ENCODE measurements at places on chromosomes 12 and 14.

DNA sequence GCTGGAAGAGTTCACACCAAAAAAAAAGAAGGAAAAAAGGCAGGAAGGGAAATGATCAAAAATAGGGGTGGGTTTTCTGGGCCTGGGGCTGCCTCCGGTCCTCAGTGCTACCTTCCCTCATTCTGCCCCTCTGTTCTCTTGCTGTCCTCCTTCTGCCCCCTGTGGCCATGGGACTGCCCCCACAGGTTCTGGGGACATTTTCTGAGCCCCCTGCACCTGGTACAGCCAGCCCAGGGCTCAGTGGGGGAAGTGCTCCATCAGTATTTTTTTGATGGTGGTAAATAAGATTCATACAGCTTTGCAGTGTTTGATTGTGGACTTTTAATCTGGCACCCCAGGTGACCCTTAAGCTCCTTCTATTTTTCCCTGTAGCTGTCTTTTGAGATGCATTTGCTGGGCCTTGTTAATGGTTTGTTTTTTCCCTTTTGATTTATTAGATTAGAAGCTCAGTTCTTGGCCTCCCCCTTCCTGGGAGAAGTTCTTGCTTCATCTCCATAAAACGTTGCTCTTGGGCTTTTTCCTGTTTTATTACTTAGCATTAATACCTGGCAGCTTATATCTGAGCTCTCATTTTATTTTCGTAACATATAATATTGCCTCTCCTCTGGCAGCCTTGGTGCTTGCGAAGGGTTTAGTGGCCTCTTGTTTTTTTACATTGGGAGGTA, 43.1 kb downstream of the CHST11 start:
- peaks cover 11% of the 10 kb centered on the region for H3K4me1 ChIP-seq
- no peak overlapping the region for H3K4me3 ChIP-seq
- no peak overlapping the region for H3K27ac ChIP-seq
- no peaks in the 10 kb centered on the region for H3K27me3 ChIP-seq

- no peaks in the 10 kb centered on the region for H3K27me3 ChIP-seq
- no peak for DNase-seq
- no peak overlapping the region for H3K27ac ChIP-seq
- no peak overlapping the region for H3K4me3 ChIP-seq
- H3K36me3 ChIP-seq: no peaks in the 10 kb centered on the region
- H3K4me1 ChIP-seq: no peaks in the 10 kb centered on the region
These were observed 12.9 kb downstream of the FSCB start for GRCh38 chr14:44494137-44494536.

DNA sequence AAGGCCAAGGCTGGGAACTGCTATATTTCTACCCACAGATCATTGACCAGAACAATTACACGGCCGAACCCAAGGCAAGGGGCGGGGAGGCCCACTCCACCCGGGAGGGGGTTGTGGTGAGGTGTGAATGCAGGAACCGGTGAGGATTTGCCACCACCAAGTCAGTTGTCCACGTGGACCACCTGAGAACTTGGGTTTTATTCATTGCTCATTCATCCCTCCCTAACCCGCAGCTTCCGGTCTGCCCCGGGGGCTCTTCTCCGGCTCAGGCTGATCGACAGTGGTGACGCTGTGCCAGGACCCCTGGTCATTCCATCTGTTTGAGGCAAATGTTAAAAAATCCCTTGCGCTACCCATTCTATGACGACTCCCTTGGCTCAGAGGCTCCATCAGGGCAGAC, 127.7 kb upstream of the RTL1 start:
- no peaks in the 10 kb centered on the region for H3K36me3 ChIP-seq
- DNase-seq: no peak
- H3K27me3 ChIP-seq: no peaks in the 10 kb centered on the region
- no peak overlapping the region for H3K27ac ChIP-seq

DNA sequence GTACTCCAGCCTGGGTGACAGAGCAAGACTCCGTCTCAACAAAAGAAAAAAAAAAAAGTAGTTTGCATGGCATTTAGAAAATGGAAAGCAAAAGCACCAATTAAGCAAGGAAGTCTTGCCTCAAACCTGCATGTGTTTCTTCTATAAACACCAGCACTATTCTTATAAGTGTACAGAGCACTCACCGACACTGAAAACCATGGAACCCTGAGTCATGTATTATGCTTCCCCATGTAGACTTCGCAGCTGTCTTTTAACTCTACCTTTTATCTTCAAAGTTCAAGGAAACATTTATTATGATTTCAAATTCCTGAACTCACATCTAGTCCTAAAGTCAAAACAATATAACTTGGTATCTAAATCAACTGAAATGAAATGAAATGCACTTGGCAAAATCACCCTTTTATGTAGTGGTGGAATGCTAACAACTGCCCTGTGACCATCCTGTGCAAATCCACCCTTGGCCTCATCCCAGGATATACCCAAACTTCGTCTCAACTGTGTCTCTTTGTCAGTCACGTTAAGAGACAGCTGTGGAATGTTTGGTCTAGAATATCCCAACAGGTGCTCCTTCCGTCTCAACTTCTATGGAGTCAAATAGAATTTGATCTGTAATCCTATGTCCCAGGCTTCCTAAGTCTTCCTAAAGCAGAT, 4.8 kb downstream of the BCAT1 start:
- H3K4me3 ChIP-seq: no peak overlapping the region
- H3K36me3 ChIP-seq: no peaks in the 10 kb centered on the region
- H3K27me3 ChIP-seq: peaks cover 16% of the 10 kb centered on the region
- no peak for DNase-seq
- peaks cover 3% of the 10 kb centered on the region for H3K4me1 ChIP-seq

DNA sequence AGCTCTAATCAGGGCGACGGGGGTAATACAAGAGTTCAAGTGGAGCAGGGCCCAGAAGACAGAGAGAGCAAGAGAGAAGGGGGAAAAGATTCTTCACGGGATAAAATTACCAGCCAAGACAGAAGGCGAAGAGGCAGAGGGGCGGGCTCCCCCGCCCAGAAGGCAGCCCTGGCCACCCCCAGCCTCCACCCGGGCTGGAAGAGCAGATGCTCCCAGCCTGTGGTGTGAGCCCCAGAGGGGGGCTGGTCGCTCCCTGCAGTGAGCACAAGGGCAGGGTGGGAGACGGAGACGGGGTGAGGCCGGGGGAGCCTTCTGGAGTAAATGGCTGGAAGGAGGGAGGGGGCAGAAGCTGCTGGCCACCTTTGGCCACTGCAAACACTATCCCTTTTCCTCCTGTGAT, 1035.6 kb downstream of the VRK1 start:
- H3K27me3 ChIP-seq: no peaks in the 10 kb centered on the region
- H3K4me1 ChIP-seq: no peaks in the 10 kb centered on the region
- H3K27ac ChIP-seq: no peak overlapping the region
- no peaks in the 10 kb centered on the region for H3K36me3 ChIP-seq

GRCh38 chr12:119236372-119236771, 57.6 kb downstream of the HSPB8 start:
- DNase-seq: no peak
- no peaks in the 10 kb centered on the region for H3K4me1 ChIP-seq
- no peaks in the 10 kb centered on the region for H3K27me3 ChIP-seq
- H3K36me3 ChIP-seq: no peaks in the 10 kb centered on the region
- no peak overlapping the region for H3K27ac ChIP-seq

DNA sequence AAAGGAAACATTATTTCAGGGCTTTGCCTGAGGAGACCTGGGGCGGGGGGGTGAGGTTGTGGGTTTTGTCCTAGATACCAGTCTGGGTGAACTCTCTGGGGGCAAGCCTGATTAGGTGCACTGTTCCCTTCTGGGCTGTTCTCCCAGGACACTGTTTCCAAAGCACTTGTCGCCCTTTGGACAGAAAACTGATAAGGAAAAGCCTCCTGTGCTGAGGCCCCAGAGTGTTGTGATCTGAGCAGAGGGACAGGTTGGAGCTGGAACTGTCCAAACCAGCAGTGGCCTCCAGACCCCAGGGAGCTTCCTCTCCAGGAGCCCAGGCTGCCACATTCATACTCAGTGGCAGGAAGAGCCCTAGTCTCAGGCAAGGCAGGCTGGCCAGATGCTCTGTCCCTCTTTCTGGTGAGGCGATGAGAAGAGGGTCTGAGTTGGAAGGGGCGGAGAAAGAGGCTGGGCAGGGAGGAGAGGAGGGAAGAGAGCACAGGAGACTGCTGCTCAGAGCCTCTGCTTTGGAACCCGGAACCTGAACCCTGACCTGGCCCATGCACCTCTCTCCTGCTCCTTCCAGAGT, 1.9 kb downstream of the GALNT16 start:
- H3K27ac ChIP-seq: peak overlapping the region; percentile 55
- peak overlapping the region; percentile 57 for H3K4me3 ChIP-seq
- peaks cover 5% of the 10 kb centered on the region for H3K4me1 ChIP-seq
- H3K36me3 ChIP-seq: no peaks in the 10 kb centered on the region
- H3K27me3 ChIP-seq: peaks cover 41% of the 10 kb centered on the region

- H3K4me3 ChIP-seq: no peak overlapping the region
- DNase-seq: no peak
- H3K36me3 ChIP-seq: no peaks in the 10 kb centered on the region
- no peaks in the 10 kb centered on the region for H3K27me3 ChIP-seq
- H3K4me1 ChIP-seq: no peaks in the 10 kb centered on the region
- H3K27ac ChIP-seq: no peak overlapping the region
These were observed 13.0 kb downstream of the SAMD15 start for GRCh38 chr14:77390188-77390587.

DNA sequence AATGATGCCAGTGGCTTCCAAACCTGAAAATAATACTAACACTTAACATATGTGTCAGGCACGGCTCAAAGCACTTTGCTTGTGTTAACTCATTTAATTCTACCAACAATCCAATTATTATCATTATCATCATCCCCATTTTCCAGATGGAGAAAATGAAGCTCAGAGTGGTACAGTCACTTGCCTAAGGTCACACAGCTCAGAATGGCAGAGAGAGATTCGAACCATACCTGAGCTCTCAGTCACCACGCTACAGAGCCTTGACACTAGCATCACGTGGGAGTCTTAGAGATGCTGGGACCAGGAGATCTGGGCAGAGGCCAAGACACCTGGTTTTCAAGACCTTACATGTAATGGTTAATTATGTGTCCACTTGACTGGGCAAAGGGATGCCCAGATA, 34.2 kb downstream of the DHX37 start:
- H3K4me3 ChIP-seq: no peak overlapping the region
- H3K36me3 ChIP-seq: peaks cover 89% of the 10 kb centered on the region
- H3K4me1 ChIP-seq: no peaks in the 10 kb centered on the region
- DNase-seq: no peak
- no peak overlapping the region for H3K27ac ChIP-seq
- H3K27me3 ChIP-seq: no peaks in the 10 kb centered on the region

DNA sequence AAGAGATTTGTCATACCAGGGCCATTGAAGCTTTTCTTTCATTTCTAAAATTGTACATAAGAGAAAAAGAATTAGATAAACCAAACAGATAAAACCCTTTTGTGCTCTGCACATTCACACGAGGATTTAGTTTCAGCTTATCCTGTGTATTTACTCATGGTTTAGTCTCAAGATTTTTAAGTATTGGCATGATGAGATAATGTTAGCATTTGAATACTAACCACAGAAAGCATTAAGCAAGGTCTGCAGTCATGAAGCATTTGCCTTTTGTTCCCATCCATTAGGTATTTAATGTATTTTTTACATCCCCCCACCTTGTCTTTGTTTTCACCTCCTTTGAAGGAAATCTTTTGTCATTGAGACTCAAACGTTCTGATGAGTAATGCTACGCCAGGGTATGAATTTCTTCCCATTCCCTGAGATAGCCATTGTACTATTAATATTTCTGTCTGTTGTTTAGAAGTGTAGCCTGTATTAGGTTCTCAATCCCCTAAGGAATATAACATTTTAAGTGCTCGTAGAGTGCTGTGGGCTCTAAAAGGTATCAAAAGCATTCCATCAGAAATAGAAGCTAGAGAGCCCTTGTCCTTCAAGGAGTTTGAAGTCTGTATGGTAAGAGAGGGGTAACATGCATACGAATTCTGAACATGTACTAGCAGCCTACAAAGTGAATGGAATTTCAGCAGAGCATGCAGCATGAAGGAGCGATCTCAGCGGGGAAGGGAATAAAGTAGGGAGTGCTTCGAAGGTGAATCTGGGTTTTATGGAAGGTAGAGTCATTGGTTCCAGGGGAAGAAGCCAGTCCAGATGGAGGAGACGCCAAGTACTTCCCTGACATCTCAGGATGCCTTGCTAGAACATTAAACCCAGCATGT, 22.3 kb downstream of the CRADD start:
- no peaks in the 10 kb centered on the region for H3K27me3 ChIP-seq
- H3K4me1 ChIP-seq: peaks cover 27% of the 10 kb centered on the region
- H3K36me3 ChIP-seq: no peaks in the 10 kb centered on the region
- no peak overlapping the region for H3K4me3 ChIP-seq
- DNase-seq: no peak

DNA sequence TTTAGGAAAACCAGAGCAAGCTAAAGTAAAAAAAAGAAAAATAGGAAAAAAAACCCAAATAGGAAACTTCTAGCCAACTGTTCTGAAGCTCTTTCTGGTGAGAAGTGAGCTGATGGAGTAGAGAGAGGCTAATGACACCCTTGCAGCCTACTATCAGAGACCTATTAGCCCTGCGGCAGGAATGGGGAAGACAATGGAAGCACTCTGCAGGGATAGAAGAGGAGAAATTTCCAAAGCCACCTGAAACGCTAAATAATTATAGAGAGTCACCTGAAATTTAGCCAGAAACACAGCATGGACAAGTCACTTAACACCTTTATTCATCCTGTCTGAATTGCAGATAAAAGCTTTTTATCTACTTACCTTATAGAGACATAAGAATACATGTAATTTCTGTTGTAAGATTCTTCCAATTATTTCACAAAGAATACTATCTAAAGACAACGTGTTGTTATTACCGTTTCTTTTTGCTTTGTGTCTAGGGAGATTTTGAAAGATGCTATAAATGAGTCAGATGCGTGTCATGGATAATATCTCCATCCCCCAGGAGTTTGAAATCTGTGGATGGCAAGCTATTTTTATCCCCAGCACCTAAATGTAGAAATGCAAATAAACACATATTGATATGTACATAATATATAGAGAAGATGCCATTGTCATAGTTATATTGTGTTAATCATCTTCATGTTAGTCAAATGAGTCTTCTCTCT, 138.6 kb downstream of the TPH2 start:
- no peak for DNase-seq
- H3K4me1 ChIP-seq: no peaks in the 10 kb centered on the region
- no peak overlapping the region for H3K4me3 ChIP-seq
- no peaks in the 10 kb centered on the region for H3K27me3 ChIP-seq
- no peak overlapping the region for H3K27ac ChIP-seq
- no peaks in the 10 kb centered on the region for H3K36me3 ChIP-seq

DNA sequence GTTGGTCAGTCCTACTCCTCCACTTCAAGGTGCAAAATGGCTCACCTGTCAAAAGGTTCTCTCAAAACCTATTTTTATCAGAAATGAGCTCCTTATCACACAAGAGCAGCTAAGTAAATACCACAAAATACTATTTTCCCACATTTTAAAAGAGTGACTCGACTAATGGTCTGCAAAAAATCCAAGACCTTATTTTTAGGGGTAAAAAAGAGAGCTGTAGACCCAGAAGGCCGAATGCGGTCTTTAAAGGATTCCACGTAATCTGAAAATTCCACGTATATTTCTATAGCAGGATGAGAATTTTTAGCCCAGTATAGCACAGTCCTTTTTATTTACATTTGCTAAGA, 3.8 kb downstream of the C14orf93 start:
- no peaks in the 10 kb centered on the region for H3K27me3 ChIP-seq
- H3K27ac ChIP-seq: peak overlapping the region; percentile 97
- H3K4me1 ChIP-seq: peaks cover 18% of the 10 kb centered on the region
- no peak for DNase-seq
- H3K4me3 ChIP-seq: peak overlapping the region; percentile 94

All from gastrocnemius medialis (tissue), 4 donors.